ENCODE measurements at places on chromosomes 5 and 9.

DNA sequence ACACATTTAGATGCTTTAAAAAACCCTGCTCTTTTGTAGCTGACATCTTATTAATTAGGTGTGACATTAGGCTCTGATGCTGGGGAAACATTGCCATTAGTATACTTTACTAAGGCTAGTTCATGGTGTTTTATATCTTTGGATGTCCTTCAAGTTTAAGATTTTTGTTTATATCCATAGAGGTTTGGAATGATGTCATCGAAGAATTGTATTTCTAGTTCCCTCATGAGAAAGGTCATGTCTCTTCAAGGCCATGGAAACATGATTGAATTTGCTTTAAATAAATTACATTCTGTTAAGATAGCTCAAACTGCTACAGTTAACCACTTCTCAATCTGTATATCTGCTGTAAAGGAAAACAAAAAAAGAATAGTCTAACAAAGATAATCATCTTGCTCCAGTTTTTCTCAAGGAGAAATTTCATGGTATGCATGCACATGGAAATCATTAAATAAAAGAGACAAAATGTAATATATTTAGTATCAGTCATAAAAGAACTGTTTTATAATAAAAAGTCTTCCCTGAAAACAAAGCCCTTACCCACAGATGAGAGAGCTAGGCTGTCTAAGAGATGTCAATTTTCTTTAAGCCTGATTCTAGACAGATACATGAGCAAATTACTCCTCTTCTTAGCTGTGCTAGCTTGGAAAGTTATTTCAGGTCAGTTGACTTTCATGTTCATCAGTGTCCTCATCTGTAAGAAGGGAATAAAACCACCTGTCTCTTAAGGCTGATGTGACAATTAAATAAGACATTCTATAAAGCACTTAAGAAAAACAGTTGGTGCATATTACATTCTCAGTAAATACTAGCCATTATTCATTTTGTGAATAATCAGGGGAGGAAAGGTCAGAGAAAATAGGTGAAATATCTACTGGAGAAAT is 25.0 kb upstream of the STARD4 start:
- no peak for DNase-seq

- DNase-seq, result no peak
Measured at GRCh38 chr5:174750711-174751110, 26.3 kb downstream of the MSX2 start.

DNA sequence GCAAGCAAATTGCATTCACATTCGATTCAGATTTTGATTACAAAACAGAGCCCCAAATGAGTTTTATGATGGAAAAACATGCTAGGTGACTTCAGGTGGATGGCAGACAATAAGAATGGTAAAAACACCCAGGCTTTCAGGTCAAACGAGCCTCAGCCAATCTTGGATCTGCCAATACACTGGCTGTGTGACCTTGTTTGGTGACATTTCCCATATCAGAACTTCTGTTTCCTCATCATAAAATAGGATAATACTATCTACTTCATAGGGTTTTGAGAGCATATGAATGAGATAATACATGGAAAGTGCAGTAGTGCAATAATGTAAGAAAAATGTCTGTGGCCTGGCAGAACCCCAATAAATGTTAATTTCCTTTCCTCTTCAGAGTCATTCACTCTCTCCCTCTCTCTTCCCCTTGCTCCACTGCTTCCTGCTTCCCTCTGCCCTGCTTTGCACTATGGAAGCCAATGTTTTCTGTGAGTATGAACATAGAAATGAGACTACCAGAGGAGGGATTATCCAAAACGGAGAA is 54.7 kb downstream of the SH3RF2 start:
- DNase-seq, result no peak

DNA sequence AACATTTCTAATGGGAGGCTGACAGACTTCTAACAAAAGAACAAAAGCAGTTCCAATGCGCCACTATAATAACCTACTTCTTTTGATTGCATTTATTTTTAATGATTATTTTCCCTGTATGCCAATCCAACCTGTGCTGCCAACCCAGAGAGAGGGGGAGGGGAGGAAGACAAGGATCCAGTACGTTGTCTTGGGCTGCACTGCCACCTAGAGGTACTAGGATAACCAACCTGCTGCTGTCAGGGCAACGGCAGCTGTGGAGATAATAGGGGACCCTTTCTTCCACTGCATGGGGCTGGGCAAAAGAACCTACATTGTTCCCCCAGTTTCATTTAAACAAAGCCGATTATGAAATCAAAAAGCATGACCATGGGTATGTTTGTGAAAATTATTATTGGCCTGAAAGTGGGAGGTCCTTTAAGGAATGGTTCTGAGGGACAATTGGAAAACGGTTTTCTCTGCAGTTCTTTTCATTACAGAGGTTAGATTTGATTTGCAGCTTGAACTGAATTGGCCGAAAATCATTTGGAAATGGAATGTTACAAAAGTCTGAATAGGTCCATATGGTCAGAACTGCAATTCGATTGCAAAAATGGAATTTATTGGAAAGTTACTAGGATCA is 101.3 kb downstream of the RASEF start:
- peak; percentile 76 for DNase-seq

- no peak for DNase-seq
Measured at GRCh38 chr5:68141494-68141893, 74.1 kb upstream of the PIK3R1 start.

DNA sequence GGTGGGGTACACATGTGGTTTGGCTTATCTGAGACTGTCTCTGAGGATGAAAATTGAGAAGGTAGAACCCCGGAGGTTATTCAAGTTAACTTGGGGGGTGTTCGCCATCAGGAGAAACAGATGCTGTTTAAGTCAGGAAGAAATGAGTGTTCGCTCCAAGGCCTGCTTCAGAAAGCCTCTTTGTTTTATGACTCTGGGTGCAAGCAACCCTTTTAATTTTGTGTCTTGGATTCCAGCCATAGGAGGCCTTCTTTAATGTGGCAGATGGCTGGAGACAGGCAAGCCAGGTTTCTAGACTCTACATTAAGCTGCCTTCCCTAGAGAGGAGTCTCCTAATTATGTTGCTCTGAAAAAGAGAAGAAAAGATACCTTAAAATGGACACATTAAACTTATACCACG is 4.2 kb upstream of the SMAD5 start:
- no peak for DNase-seq

GRCh38 chr9:103804077-103804735 is 289.9 kb upstream of the SMC2 start:
- DNase-seq, result no peak

GRCh38 chr9:124855944-124856765 is 2.9 kb downstream of the WDR38 start:
- no peak for DNase-seq

- no peak for DNase-seq
Measured at GRCh38 chr5:601771-602465, 10.2 kb upstream of the CEP72 start.

GRCh38 chr5:87885758-87886157 is 382.9 kb downstream of the TMEM161B start:
- no peak for DNase-seq

DNA sequence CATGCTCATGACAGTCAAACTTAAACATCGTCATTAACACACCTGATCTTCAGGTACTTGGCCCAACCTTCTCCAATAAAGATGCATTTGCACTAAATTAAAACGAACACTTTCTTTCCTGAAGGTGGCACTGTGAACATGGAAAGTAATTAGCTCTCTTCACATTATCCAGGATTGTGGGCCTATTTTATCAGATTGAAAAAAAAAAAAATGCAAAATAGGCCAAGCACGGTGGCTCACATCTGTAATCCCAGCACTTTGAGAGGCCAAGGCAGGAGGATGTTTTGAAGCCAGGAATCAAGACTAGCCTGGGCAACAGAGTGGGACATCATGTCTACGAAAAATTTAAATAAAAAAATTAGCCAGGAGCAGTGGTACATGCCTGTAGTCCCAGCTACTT is 14.4 kb upstream of the CDC20B start:
- DNase-seq, result no peak

DNA sequence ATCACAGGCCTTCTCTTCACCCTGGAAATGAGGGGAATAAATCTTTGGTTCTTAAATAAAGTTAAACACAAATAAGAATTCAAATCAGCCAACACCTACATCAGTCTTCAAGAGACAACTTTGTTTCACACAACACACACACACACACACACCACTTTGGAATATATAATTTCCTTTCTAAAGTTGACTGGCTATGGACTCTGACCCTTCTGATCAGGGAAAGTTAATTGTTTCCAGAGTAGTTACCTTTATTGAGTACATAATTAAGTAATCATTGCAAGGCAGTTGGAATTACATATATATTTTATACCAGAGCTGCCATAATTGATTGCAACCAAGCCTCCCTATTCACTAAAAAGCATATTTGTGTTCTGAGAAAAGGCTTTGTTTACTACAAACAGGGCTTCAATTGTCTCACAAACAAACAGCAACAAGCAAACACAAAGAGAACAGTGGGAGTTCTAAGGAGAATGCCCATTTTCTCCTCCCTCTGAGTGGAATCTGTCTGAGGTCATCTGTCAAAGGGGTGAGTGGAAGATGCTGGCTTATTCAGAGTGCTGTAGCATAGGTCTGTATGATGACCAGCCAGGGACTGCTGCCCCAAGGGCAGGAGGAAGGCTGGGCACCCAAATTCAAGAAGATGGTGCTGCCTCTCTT is 136.6 kb downstream of the SEMA6A start:
- no peak for DNase-seq

DNA sequence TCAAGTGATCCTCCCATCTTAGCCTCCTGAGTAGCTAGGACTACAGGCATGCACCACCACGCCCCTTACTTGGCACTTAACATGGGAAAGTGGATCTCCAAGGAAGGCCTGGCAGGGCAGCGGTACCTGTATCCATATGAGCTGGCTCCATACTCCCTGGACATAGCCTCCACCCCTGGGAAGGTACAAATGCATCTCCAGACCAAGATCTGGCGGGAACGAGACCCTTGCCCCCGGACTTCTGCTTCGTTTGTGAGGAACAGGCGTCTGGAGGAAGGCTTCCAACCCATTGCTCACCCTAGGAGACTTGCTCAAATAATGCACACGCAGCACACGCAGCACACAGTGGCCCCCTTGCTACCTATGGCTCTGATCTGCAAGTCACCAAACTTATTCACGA is 55.2 kb downstream of the CRB2 start:
- DNase-seq, result no peak

GRCh38 chr5:180305481-180305880 is 13.6 kb upstream of the MAPK9 start:
- DNase-seq, result no peak

- DNase-seq, result no peak
Measured at GRCh38 chr9:20294046-20294750, 328.1 kb downstream of the MLLT3 start.
